ENCODE measurements at places on chromosomes 16 and 17. TPM values are rescaled to one million over a fixed set of nuclear protein-coding genes. Genes with fewer than 3 reads are reported as not detected.

The CIITA gene
- 16.3 TPM for total RNA-seq

The CA7 gene
- not detected for total RNA-seq

DNA sequence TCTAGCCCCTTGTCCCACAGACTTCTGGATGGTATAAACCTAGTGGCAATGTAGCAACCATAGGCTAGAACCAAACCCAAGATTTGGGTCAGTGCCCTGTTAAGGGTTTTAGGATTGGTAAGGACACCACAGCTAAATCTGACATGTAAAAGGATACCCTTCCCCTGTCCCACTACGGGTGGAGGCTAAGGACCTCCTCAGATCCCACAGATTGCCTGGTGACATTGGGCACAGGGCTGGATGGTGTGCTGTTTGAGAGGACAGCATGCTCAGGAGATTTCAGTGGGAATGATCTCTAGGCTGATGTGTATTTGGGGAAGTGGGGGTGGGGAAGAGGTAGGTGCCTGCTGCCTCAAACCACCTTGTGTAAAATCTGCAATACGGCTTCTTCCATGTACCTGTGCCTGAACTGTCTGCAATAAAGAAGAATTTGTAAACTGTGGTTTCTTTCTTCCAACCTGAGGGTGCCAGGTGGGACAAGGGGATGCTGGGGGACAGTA is 671 bp upstream of the EDC4 start:
- peaks cover 58% of the 10 kb centered on the region for H3K36me3 ChIP-seq
- DNase-seq, result no peak
- peak overlapping the region; percentile 87 for H3K4me3 ChIP-seq
- no peaks in the 10 kb centered on the region for H3K27me3 ChIP-seq
- peak overlapping the region; percentile 84 for H3K27ac ChIP-seq

The ARL5C gene
- not detected for total RNA-seq

- peaks cover 12% of the 10 kb centered on the region for H3K36me3 ChIP-seq
- DNase-seq, result no peak
- H3K27ac ChIP-seq, result peak overlapping the region; percentile 59
- peaks cover 21% of the 10 kb centered on the region for H3K4me1 ChIP-seq
- no peaks in the 10 kb centered on the region for H3K27me3 ChIP-seq
These were observed 20.4 kb upstream of the RBL2 start for GRCh38 chr16:53413864-53414263.

- no peak for DNase-seq
- no peak overlapping the region for H3K27ac ChIP-seq
- H3K27me3 ChIP-seq, result no peaks in the 10 kb centered on the region
- H3K4me3 ChIP-seq, result no peak overlapping the region
- H3K4me1 ChIP-seq, result no peaks in the 10 kb centered on the region
These were observed 9.0 kb downstream of the CRK start for GRCh38 chr17:1447052-1447451.

- no peaks in the 10 kb centered on the region for H3K36me3 ChIP-seq
- H3K4me3 ChIP-seq, result no peak overlapping the region
- no peaks in the 10 kb centered on the region for H3K4me1 ChIP-seq
- H3K27me3 ChIP-seq, result peaks cover 15% of the 10 kb centered on the region
- no peak overlapping the region for H3K27ac ChIP-seq
These were observed 1.1 kb downstream of the IRX6 start for GRCh38 chr16:55325080-55325447.

GRCh38 chr17:56480501-56480900 is 113.0 kb upstream of the NOG start:
- H3K4me1 ChIP-seq, result no peaks in the 10 kb centered on the region
- no peak overlapping the region for H3K27ac ChIP-seq
- H3K36me3 ChIP-seq, result no peaks in the 10 kb centered on the region
- no peak overlapping the region for H3K4me3 ChIP-seq
- DNase-seq, result no peak
- H3K27me3 ChIP-seq, result peaks cover 33% of the 10 kb centered on the region

The EFCAB13 gene
- 21.5 TPM for total RNA-seq

The SKA2 gene
- total RNA-seq, result 36.3 TPM

- peaks cover 54% of the 10 kb centered on the region for H3K36me3 ChIP-seq
- no peak overlapping the region for H3K4me3 ChIP-seq
- peaks cover 34% of the 10 kb centered on the region for H3K4me1 ChIP-seq
- H3K27ac ChIP-seq, result no peak overlapping the region
These were observed 5.9 kb downstream of the GSPT1 start for GRCh38 chr16:11909653-11910545.

- DNase-seq, result no peak
- no peak overlapping the region for H3K27ac ChIP-seq
- H3K27me3 ChIP-seq, result peaks cover 10% of the 10 kb centered on the region
- H3K36me3 ChIP-seq, result peaks cover 5% of the 10 kb centered on the region
These were observed 51.3 kb upstream of the FBXO47 start for GRCh38 chr17:39018267-39019134.

DNA sequence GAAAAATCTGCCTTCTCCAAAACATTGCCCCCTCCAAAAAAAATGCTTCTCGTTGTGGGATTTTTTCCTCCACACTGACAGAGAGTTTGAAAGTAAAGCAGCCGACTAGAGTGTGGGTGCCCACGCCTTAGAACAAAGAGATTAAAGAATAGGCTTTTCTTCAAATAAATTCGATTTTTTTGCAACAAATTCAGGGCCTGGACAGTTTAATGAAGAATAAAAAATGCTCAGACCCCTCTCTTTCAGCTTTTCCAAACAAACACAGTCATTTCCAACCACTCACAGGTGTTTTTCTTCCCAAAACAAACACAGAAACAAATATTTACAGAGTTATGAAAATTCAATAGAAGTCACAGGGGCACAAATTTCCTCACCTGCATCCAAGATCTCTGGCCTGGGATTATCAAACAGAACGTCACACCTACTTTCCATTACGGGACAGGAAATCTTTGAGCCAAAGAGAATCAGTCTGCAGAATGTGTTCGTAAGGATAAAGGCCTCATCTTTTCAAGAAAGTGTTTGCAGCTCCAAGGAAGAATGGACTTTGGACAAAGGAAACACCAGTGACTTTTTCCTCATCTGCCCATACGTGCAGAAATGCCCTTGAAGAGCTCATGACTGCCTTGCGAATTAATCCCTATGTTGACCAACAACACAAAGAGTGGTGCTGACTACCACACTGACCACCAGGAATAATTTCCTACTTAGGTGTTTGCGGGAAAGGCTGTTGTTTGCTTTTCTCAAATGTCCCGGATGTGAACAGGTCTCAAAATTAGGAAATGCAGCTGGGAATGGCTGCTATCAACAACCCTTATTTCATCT is 31.3 kb upstream of the TOX3 start:
- H3K27ac ChIP-seq, result peak overlapping the region; percentile 54
- DNase-seq, result no peak
- H3K4me1 ChIP-seq, result peaks cover 75% of the 10 kb centered on the region
- H3K4me3 ChIP-seq, result no peak overlapping the region
- H3K36me3 ChIP-seq, result peaks cover 10% of the 10 kb centered on the region

DNA sequence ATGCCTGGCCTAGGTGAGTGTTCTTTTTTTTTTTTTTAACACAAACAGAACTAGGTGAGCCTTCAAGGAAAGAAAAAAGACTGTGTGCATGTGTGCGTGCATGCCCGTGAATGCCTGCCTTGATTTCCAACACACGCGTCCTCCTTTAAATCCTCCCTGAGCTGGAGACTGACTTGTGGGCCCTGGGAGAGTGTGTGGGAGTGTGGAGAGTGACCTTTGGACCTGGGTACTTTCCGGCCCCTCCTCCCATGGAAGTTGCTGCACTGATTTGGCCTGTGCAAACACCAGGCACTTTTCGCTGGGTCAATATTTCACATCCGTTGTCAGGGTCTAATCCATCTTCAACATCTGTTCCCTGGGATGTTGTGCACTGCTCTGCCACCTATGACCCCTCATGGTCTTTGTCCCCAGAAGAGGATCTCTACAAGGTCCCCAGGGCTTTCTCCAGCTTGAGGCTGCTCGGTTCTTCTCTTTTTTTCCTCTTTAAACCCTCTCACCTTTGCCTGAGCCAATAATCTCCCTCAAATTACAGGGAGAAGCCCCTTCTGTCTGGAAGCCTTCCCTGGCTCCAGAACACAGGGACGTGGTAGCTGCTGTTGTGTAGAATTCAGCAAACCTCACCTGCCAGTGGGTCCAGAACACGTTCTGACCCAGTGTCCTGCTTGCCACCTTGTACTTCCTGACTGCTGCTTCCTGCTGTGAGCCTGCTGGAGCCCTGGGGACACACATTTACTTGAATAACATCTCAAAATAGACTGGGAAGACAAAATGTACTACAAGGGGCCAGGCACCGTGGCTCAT is 20.8 kb upstream of the ATP5MC1 start:
- peak overlapping the region; percentile 37 for H3K4me3 ChIP-seq
- H3K27ac ChIP-seq, result peak overlapping the region; percentile 81
- H3K4me1 ChIP-seq, result peaks cover 54% of the 10 kb centered on the region
- peaks cover 11% of the 10 kb centered on the region for H3K36me3 ChIP-seq
- DNase-seq, result peak; percentile 83

GRCh38 chr16:23535901-23536300 is 21.2 kb downstream of the EARS2 start:
- H3K27me3 ChIP-seq, result no peaks in the 10 kb centered on the region
- no peak for DNase-seq
- H3K36me3 ChIP-seq, result peaks cover 31% of the 10 kb centered on the region
- no peak overlapping the region for H3K4me3 ChIP-seq
- no peak overlapping the region for H3K27ac ChIP-seq

- H3K4me3 ChIP-seq, result peak overlapping the region; percentile 29
- no peak overlapping the region for H3K27ac ChIP-seq
- DNase-seq, result peak; percentile 11
These were observed 167.1 kb upstream of the MAF start for GRCh38 chr16:79767421-79768275.

The MGAT5B gene
- total RNA-seq, result 1.8 TPM

DNA sequence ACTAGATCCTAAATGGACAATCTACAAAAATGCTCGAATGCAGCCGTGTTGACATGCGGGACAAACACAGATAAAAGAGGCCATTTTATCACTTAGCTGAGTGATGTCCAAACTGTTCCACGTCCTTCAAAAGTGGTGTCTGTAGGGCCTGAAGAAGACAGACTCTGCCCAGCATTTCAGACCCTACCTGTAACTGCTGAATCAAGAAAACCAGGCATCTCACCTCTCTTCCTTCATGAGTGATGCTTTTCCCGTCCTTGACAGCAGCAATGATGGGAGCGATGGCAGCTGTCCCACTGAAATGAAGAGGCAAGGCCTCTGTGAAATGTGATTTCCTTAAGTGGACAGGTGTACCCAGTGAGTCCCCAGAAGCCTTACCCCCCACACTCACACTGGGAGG is 12.3 kb downstream of the ELAC2 start:
- no peaks in the 10 kb centered on the region for H3K27me3 ChIP-seq
- H3K36me3 ChIP-seq, result peaks cover 25% of the 10 kb centered on the region
- H3K27ac ChIP-seq, result no peak overlapping the region
- H3K4me1 ChIP-seq, result no peaks in the 10 kb centered on the region
- DNase-seq, result no peak

GRCh38 chr16:70572926-70573270 is 49.3 kb downstream of the SF3B3 start:
- H3K27ac ChIP-seq, result peak overlapping the region; percentile 77
- peaks cover 96% of the 10 kb centered on the region for H3K36me3 ChIP-seq
- no peak for DNase-seq
- no peaks in the 10 kb centered on the region for H3K27me3 ChIP-seq
- peaks cover 35% of the 10 kb centered on the region for H3K4me1 ChIP-seq
- H3K4me3 ChIP-seq, result no peak overlapping the region

The IL34 gene
- 0.39 TPM for total RNA-seq

DNA sequence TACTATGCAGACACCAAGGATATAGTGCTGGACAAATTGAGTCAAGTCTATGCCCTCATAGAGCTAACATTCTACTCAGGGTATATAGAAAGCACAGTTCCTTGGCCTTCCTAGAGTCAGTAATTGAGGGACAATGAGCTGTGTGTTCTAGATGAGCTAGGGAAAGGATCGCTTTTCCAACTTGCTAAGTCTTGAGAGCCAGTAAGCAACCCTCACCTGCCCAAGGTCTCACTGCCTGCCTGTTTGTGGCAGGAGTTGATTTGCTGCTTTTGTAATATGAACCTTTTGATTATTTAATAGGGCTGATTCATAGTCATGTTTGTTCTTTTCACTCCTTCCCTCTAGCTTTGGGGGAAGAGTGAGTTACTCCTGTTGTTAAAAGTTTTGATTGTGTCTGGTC is 6.5 kb downstream of the DDX42 start:
- H3K36me3 ChIP-seq, result peaks cover 26% of the 10 kb centered on the region

The HEATR9 gene
- not detected for total RNA-seq

DNA sequence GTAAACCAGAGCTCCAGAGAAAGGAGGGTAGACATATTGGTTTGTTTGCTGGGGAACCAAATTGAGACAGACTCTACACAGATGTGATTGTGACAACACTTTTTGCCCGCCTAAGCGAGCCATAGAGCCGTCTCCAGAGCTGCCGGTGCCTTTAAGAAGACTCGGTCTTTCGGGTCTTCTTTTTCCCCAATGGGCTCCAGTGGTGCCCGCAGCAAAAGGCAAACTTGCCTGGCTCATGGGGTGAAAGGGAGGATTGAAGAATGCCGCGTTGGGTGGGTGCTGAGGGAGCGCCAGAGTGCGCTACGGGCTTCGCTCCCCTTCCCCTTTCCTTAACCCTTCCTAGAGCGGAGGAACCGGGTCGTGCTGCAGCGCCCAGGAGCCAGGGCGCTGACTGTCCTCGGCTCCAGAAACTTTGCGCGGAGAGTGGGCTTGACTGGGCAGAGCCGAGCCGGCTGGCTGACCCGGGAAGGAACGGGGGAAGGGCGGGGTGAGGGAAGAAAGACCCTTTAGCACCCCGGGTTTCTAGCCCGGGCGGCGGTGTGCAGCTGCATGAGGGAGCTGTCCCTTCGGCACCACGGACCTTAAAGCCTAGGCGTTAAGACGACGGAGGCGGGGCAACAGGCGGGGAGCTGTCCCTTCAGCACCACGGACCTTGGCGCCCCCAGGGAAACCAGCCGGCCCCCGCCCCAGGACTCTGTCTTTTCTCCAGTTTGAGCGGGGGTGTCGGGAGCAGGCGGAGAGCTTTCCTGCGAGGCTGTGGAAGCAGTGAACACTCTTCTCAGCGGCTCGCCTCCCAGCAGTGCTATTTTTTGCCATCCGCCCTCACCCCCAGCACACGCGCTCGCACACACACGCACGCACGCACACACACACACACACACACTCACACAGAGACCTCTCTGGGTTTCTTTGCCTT is at the start of gene CACNG3:
Gene CACNG3, plus strand, starts transcription at position 880 of the 916 bp plus-strand sequence. CDS start 420 bp downstream, outside the sequence.
- H3K4me1 ChIP-seq, result no peaks in the 10 kb centered on the region
- peaks cover 100% of the 10 kb centered on the region for H3K27me3 ChIP-seq

The TBC1D3K gene
- total RNA-seq, result not detected

The ADAM11 gene
- 1.2 TPM for total RNA-seq

All from Calu3 (cell line).